ENCODE measurements at places on chromosomes 7 and 10.

- no peak for DNase-seq
These were observed 3.8 kb upstream of the PALD1 start for GRCh38 chr10:70474780-70475179.

- DNase-seq: no peak
These were observed 117.0 kb upstream of the NEBL start for GRCh38 chr10:21014141-21014540.

DNA sequence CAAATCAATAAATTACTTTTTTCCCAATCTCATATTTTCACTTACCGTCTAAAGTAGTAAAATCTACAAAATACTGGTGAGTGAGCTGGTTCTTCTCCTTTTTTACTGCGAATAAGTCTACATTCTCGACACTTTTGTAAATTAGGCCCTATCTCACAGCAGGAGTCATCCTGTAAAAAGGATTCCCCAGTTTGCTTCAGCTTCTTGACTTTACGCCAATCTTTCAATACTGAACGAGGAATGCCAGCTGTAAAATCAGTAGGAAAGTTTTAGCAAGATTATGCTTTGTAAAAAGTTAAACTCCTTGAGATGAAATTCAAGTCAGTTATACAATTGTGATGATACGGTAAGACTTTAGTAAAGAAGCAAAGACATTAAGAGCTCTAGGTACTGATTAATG, 67.3 kb downstream of the NRBF2 start:
- DNase-seq: peak; percentile 39

DNA sequence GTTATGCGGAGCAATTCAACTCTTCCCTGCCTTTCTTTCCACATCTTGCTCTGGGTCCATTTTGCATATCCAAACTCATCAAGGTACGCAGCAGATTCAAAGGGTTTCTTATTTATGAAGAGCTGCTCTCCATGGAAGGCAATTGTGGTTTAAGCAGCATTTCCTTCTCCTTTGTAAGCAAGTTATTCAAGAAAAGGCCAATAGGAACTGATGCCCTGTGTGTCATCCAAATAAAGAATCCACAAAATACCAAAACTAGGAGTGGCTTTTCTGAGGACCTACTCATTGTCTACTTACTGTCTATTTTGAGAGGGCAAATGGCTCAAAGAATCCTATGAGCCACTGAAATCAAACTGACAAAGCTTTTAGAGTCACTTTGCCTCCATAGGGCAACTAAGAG, 253.1 kb downstream of the PTEN start:
- DNase-seq: peak; percentile 62

DNA sequence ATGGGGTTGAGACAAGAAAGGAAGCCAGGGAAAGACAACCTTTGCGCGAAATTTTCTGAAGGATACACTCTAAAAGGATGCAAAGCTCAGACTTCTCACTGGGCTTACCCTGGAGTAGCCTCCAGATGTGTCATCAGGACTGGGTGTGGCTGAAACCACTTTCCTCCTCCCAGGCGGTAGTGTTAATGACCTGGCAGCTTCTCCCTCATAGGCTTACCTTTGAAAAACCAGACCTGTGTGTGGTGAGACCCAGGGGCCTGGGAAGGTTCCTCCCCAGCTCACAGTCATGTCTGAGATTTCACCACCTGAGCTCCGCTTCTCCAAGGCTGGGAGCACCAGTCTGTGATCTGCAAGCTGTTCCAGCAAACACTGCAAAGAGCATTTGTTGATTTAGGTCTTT, 93.7 kb downstream of the EPC1 start:
- DNase-seq: no peak

GRCh38 chr7:30708983-30709382, 26.7 kb upstream of the CRHR2 start:
- peak; percentile 39 for DNase-seq

GRCh38 chr7:91194841-91195240, 69.4 kb upstream of the FZD1 start:
- no peak for DNase-seq

DNA sequence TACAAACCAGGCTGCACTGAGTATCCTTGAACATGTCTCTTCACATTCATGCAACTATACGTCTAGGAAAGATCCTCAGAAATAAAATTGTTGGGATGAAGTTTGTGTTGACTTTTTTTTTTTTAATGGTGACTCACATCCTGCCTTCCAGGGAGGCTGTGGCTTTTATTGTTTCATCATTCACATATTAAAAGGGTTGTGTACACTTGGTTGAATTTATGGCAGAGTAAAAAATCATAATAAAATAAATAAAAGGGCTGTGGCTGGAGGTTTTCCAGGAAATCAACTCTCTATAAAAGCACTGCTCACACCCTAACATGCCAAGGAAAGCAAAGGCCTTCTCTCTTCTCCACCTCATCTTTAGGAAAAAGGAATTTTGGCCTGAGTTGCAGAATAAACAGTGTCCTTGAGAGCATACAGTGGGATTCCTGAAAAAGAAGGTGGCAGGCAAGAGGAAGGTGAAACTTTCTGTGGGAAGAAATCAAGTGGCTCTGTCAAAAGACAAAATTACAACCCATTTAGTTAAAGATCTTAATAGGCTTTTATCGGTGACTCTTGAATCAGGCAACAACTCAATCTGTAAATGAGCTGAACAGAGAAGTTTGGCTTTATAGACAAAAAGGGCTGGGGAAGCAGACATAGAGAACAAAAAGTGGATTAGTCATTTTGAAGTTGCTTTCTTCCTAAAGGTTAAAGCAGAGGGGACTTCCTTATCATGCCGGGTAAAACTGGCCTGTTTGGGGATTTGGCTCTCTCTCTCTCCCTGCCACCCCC, 41.6 kb upstream of the FHIP2A start:
- DNase-seq: peak; percentile 95

GRCh38 chr7:156558198-156558597, 82.4 kb upstream of the RNF32 start:
- peak; percentile 4 for DNase-seq

DNA sequence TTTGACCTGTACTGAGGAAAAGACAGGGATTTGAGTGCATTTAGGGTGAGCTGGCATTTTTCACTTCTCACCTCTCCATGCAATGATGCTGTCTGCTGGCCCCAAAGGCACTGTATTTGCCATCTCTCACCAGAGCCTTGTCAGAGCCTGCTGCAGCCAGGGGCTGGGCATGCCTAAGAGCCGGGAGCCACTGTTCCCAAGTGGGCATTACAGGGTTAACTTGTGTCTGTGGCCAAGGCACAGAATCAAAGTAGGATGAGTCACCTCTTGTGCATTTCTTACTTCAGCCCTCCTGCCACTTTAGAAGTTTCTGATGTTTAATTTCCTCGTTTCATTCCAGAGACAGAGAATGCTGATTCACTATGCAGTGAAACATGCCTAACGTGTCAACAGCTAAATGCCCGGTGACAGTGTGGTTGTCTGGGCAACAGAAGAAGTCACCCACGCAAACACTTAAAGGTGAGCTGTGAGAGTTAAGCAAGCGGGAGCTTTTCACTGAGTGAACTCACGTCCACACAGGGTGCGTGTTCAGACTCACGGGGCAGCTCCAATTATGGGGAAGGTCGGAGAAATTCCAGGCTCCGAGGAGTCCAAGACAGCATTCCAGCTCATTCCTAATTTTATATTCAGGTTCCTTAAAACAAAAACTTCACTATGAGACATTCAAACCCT, 57.1 kb upstream of the IGFBP3 start:
- DNase-seq: peak; percentile 98

DNA sequence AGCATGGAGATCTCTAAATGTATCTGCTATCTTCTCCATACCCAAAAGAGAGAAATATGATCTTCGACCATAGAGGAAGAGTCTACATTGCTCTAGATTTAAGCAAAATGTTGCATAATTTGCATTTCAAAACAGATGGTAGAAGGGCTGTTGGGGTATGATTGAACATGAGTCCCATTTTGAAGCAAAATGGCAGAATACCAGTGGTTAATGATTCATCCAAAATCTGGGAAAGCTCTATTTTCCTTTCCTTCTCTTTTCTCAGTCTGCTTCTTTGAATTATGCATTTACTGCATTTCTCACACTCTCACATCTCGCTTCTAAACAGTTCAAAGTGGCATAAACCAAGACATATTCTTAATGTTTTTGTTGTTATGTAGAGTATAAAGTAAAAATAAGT, 178.5 kb downstream of the MACC1 start:
- no peak for DNase-seq

DNA sequence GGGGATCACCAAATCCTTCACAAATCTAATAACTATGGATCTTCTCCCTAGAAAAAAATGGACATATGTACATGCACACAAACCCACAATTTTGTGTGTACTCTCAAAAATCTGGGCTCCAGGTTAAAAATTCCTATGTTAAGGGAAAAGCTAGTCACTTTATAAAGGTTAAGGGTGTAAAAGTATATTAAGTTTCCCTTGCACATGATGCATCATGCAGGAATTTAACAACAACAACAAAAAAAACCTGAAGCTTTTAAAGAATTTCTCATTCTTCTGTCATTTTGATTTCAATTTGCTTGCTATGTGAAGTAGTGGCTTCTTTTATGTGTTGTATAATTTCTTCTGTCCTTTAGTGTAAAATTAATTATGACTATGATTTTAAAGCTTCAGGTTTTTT, 123.7 kb downstream of the CNOT4 start:
- DNase-seq: peak; percentile 5

- DNase-seq: no peak
These were observed 26.4 kb downstream of the KIAA1549 start for GRCh38 chr7:138954545-138955475.

DNA sequence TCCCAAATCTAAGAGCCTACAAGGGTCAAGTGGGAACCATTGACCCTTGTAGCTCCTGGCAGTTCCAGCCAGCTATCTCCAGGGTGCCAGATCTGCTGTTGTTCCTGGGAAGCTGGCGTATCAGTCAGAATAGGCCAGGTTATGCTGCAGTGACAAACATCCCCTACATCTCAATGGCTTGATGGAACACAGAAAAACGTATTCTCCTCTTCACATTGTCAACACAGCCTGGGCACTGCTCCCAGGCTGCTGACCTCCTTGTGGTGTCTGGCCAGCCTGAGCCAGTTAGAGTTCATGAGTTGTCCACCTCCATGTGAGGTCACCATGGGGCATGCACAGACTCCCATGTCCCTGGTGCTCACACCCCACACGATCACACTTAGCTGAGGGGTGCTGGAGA, 9.5 kb upstream of the TNRC18 start:
- no peak for DNase-seq

DNA sequence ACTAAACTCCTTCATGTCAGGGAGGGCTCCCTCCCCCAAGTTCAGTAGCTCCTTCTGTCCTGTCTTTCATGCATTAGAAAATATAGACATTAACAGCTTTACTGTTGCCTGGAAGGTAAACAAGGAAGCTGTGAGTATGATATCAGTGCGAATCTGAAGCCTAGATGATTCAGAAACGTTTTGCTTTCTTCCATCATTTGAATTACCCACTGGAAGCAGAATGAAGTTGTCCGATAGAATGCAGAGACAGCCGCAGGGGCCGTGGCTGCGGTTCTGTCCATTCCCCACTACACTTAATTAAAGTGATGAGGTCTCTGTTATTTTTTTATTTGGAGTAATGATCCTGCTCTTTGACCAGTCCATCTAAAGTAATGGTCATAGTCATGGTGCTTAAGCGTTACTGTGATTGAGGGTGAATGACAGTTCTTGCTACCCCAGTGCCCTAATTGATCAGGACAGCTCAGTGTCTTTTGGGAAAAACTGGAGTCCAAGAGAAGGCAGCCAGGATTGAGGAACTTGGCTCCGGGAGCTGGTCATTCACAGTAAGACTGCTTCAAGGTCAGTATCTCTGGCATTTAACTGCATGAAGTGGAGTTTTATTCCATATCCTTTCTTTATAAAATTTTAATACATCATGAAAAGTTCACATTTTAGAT, 69.9 kb downstream of the PTPRE start:
- DNase-seq: no peak

DNA sequence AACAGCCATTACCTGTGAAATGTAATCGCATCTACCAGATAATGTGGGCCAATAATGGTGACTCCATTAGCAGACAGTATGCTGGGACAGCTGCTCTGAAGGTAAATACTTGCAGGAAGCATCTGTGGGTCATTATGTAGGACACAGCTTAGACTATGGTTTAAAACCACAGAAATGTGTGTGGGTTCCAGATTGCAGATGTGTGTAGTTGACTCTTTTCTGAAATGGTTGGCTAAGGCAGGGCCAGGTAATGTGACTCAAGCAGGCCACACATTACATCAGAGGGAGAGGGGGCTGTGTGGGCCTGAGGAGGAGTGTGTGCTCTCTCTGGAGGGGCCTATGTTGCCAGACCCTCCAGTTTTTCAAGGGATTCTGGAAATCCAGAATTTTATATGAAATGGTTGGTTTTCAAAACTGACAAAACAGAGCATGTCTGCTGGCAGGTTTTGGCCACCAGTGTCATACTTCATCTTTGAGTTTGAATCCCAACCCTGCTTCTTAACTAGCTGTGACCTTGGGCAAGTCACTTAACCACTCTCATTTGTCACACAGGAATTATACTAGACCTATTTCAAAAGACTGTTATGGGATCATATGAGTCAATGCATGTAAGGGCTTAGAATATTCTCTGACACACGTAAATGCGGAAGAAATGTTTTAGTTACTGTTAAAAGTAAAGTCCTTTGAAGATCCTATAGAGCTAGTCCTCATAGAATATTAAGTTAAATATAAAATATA, 64.5 kb downstream of the MCMBP start:
- peak; percentile 80 for DNase-seq

DNA sequence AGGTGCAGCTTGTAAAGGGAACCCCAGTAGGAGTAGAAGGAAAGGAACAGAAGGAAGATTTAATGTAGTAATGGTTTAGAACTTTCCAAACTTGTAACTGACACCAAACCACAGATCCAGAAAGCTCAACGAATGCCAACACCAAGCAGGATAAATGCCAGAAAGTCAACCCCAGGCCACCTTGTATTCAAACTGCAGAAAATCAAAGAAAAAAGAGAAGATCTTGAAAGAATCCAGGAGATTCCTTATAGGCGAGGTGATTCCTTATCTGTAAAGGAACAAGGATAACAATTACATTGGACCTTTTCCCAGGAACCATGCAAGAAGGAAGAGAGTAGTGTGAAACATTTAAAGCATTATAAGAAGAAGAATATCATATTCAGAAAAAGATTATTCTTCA, 93.6 kb downstream of the NKX6-2 start:
- DNase-seq: no peak

- peak; percentile 77 for DNase-seq
These were observed 1.3 kb upstream of the BMPER start for GRCh38 chr7:33903791-33904680.

DNA sequence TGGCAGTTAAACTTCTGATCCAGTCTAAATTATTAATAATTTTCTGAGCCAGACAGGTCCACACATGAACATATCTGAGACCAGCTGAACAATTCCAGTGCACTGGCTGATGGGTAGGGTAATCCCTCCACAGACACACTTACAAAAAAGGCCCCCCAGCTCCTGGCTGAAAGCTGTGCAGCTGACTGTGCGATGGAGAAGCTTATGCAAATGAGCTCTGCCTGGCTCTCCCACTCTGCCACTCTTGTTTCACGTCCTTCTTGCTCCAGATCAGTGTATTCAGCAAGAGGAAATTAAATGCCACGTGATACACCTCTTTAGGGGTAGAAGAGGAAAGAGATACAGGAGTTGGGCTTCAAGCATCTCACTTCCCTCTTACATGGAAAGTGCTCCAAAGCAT, 76.4 kb upstream of the FEZF1 start:
- no peak for DNase-seq
